Activated CD8-positive, alpha-beta memory T cell treated with anti-CD3 and anti-CD28 coated beads, Interleukin-2, amount 10 ng/mL, durations not matched to agents 7 days and 5 days (primary cell): ENCODE measurements at places on chromosomes 2 and 18.

DNA sequence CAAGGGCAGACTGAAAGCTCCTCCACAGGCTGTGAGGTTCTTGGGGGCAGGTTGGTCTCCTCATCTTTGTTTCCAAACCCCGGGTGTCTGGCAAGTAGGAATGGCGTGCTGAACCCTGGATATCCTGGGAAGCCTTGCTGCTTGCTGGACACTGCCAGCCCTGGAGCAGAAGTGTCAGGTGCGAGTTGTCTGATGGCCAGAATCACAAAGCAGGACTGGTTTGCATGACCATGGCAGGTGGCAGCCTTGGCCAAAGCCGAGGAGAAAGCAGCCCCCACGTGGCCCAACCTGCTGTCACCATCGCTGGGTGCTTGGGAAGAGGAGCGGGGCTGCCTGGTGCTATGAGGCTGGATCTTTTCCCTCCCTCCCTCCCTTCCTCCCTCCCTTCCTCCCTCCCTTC is 309.5 kb upstream of the HS6ST1 start:
- DNase-seq = no peak

DNA sequence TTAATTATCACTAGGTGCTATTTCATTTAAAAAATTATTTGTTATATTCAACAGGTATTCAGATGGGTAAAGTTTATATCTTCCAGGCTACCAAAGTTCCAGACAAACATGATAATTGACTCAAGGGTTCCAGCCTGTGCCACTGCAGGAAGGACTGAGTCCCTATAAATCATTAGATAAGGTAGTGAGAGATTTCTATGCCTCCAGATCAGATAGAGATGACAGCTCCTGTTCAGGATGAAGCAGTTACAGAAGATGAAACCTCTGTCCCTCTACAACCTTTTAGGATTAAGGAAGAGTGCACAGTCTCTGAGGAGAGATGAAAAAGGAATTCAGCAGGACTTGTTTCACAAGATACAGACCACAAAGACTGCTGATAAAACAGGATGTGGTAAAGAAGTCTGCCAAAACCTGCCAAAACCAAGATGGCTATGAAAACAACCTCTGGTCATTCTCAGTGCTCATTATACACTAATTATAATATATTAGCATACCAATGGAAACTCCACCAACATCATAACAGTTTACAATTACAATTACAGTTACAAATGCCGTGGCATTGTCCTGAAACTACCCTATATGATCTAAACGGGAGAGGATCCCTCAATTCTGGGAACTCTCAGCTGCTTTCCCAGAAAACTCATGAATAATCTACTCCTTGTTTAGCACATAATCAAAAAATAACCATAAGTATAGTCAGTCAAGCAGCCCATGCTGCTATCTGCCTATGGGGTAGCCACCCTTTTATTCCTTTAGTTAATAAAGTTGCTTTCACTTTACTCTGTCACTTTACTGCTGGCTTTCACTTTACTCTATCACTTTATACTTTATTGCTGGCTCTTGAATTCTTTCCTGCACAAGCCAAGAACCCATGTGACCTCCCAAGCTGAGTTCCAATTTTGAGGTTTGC is 288.5 kb downstream of the PDE11A start:
- peak; percentile 56 for DNase-seq

DNA sequence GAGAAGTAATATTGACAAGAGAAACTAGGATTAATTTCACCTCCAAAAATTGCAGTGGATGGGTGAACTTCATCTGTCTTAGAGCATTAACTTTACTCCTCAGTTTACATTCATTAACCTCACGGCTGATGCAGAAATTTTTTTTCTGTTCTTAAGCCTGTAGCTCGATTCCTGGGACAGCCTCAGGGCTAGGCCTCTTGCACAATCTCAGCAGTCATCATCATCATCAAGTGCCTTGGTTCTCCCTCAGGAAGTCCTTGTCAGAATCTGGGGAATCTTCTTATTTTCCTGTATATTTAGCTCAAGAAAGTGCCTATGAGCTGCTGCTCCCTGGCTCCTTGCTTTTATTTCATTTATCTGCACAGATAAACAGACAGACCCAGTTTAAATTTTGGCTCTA is 1272.2 kb upstream of the LRRTM1 start:
- no peak for DNase-seq

DNA sequence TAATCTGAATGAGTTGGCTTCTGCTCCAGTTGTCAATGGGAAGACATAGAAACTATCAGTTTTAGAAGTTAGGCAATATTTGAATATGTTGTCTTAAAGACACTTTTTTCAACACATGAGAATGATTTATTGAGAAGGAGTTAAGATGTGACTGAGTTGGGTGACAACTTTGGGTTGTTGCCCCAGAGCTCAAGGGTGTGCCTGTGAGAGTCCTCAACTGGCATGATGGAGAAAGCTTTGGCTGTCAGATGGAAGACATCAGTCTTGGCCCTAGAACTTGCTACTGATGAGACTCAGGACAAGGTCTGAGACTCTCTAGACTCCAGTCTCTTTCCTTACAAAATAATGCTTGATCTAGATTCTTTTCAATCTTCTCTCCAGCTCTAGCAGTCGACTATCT is 69.0 kb upstream of the CTAGE1 start:
- no peak for DNase-seq

- DNase-seq = no peak
Observed at GRCh38 chr2:237879058-237879430, 19.6 kb downstream of the RAMP1 start.

- DNase-seq = no peak
Observed at GRCh38 chr2:41829052-41829451, 218.8 kb upstream of the PKDCC start.

DNA sequence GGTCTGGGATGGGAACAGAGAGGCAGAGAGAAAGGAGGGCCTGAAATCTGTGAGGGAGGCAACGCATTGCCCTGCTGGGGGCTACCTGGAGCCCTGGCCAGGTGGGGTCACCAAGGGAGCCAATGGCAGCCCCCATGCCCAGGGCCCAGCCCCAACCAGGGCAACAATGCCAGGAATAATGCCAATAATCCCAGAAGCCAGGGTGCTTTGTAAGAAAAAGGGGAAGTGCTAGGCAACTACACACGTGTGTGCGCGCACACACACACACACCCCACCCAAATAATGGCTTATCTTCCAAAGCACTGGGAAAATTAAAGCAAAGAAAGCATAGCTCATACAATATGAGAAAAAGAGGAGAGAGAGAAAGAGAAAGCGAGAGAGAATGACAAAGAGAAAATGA is 7.0 kb upstream of the CLEC4F start:
- DNase-seq = no peak

- no peak for DNase-seq
Observed at GRCh38 chr18:3634250-3634939, 184.4 kb downstream of the TGIF1 start.
